Bladder microvascular endothelial cell (primary cell): ENCODE measurements at places on chromosomes 3 and 15. TPM values are rescaled to one million over a fixed set of nuclear protein-coding genes. Genes with fewer than 3 reads are reported as not detected.

SLC24A5 gene
- not detected in 2 replicates for total RNA-seq

OR5K2 gene
- not detected in 2 replicates for total RNA-seq

FGF12 gene
- total RNA-seq: 1.6 and 2.9 TPM in 2 replicates

ZBED2 gene
- not detected in 2 replicates for total RNA-seq

RAD51 gene
- total RNA-seq: 9.6 and 9.9 TPM in 2 replicates

CD276 gene
- total RNA-seq: 21.9 and 82.4 TPM in 2 replicates

GPR62 gene
- not detected in 2 replicates for total RNA-seq

PCLAF gene
- total RNA-seq: 8.5 and 25.1 TPM in 2 replicates

SNRPA1 gene
- total RNA-seq: 12.1 and 19.9 TPM in 2 replicates

BUB1B gene
- total RNA-seq: 20.4 and 21.2 TPM in 2 replicates

LRRC31 gene
- total RNA-seq: not detected in 2 replicates

SLC7A14 gene
- total RNA-seq: 0.16 and 1.3 TPM in 2 replicates

SST gene
- total RNA-seq: not detected in 2 replicates

LRRC3B gene
- not detected in 2 replicates for total RNA-seq

TGM4 gene
- 0.06 TPM in 1 of 2 replicates, not detected in the other for total RNA-seq

AQP9 gene
- total RNA-seq: not detected in 2 replicates

ZNF501 gene
- 4.4 and 5.3 TPM in 2 replicates for total RNA-seq

FAM43A gene
- total RNA-seq: 185 and 261 TPM in 2 replicates

TIMP4 gene
- 0.82 and 0.97 TPM in 2 replicates for total RNA-seq

CFAP100 gene
- total RNA-seq: not detected in 2 replicates

TNFAIP8L3 gene
- 9.7 and 46.1 TPM in 2 replicates for total RNA-seq

SCN11A gene
- total RNA-seq: under 0.01 and 0.06 TPM in 2 replicates

TTC21A gene
- total RNA-seq: 1.3 and 4.2 TPM in 2 replicates

SLC51A gene
- not detected in 2 replicates for total RNA-seq

COL6A5 gene
- not detected in 2 replicates for total RNA-seq

PLSCR2 gene
- 0.31 TPM in 1 of 2 replicates, not detected in the other for total RNA-seq

PIGZ gene
- 2.1 and 3.5 TPM in 2 replicates for total RNA-seq

MB21D2 gene
- 4.7 and 6.2 TPM in 2 replicates for total RNA-seq

AMT gene
- 0.65 and 1.4 TPM in 2 replicates for total RNA-seq

IMPG2 gene
- total RNA-seq: 0.16 and 0.76 TPM in 2 replicates

ALG1L2 gene
- 0.49 TPM in 1 of 2 replicates, not detected in the other for total RNA-seq

GPR27 gene
- not detected in 2 replicates for total RNA-seq

ISG20 gene
- 9.9 and 51.7 TPM in 2 replicates for total RNA-seq

EOMES gene
- not detected in 2 replicates for total RNA-seq

CHL1 gene
- total RNA-seq: not detected in 2 replicates

IGDCC3 gene
- not detected in 2 replicates for total RNA-seq

GOLGA8O gene
- total RNA-seq: 0.16 and 0.63 TPM in 2 replicates

SNTN gene
- not detected in 2 replicates for total RNA-seq

TFRC gene
- total RNA-seq: 86.1 and 151 TPM in 2 replicates

FAM162A gene
- 4.0 and 8.2 TPM in 2 replicates for total RNA-seq

ROPN1B gene
- not detected in 2 replicates for total RNA-seq

CCK gene
- not detected in 2 replicates for total RNA-seq

TEX9 gene
- 0.49 and 0.63 TPM in 2 replicates for total RNA-seq
